ENCODE measurements at places on chromosomes 5 and 9.

- no peak for DNase-seq
Measured at GRCh38 chr9:113738496-113738892, 137.6 kb upstream of the ZNF618 start.

- DNase-seq = no peak
Measured at GRCh38 chr5:177368869-177369644, 11.3 kb downstream of the RGS14 start.

DNA sequence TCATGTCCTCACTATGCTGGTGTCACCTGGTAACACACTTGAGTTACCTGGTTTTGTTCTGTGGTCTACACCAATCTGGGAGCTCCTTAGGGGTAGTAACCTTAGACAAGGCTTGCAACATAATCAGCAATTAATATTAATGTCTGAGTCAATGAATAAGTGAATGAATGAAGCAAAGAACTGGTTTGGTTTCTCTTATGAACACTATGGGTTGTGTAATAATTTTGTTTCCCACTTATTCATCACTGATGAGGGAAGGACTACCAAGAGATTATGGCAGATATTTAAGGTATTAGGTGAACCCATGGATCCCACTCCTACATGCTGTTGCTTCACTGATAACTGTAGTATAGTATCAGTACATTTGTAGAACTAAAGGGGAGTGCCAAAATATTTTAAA, 116.0 kb downstream of the SLC12A2 start:
- DNase-seq = no peak

DNA sequence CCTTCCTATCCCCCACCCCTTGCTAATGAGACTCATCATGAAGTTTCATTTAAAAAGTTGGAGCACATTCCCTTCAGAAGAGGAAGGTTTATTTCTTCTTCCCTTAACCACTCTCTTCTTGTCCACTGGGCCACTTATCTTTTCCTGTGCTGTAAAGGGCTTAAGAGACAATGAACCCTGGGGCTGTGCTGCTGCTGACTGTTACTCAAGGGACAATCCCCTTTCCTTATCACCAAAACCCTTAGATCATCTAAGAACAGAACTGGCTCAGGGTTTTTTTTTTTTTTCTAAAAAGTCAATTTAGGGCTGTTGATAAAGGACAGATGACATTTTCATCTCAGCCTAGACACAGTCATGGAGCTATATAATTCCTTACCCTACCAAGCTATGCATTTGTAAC, 29.6 kb downstream of the CAPSL start:
- DNase-seq = no peak

DNA sequence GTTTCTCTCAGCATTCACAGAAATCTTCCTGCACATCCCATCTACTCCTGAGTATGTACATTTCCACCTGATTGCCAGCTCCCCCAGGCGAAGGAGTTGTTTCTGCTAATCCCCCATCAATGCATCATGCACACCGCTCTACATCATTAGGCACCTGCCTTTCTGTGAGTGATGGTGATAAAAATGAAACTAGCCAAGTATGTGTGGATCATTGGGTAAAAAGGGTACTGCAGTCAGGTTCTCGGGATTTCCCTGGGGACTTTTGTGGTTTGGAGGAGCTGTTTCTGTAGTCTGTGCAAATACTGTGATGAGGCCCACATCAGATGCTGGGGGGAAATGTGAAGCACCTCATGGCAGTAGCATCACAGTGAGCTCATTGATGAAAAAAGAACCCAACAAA, 30.4 kb downstream of the CAMK4 start:
- no peak for DNase-seq

GRCh38 chr5:74866596-74867162, 492 bp upstream of the FAM169A start:
- no peak for DNase-seq

- DNase-seq = no peak
Measured at GRCh38 chr5:64273276-64273675, 107.6 kb downstream of the RNF180 start.

- no peak for DNase-seq
Measured at GRCh38 chr9:76564297-76564696, 105.3 kb downstream of the GCNT1 start.

- no peak for DNase-seq
Measured at GRCh38 chr9:7033076-7034045, 275.6 kb downstream of the KDM4C start.

GRCh38 chr9:16475257-16475656, 395.2 kb downstream of the BNC2 start:
- DNase-seq = no peak

- DNase-seq = no peak
Measured at GRCh38 chr5:132074772-132075718, 1.5 kb downstream of the CSF2 start.

GRCh38 chr5:96638561-96638960, 23.6 kb upstream of the CAST start:
- no peak for DNase-seq

GRCh38 chr9:129236441-129237145, 58.5 kb upstream of the IER5L start:
- no peak for DNase-seq

DNA sequence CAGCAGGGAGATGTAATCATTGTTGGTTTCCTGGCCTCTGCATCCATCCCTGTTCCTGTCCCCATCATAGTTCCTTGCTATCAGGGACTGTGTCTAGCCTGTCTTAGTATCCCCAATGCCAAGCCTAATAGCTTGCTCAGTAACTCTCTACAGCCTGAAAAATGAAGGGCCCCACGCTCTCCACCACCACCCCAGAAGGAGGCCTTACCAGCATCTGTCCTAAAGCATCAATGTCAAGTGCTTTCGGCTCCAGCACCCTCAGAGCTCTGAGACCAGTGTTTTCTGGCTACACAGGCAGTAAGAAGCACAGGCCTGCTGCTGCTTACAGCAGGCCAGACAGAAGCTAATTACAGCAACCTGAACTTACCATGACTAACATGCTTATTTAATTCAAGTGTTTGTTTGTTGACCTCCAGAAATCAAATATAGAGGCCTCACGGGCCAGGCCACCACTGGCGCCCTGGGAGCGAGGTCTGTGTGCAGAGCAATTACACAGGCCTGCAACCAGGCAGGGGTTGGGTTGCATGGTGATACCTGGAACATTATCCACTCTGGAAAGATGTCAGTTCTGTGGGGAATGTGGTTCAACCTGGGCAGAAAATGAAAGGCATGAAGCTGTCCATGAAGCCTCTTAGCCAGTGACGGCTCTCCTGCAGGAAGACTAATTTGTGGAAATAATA, 124.3 kb downstream of the SLC1A3 start:
- DNase-seq = no peak

DNA sequence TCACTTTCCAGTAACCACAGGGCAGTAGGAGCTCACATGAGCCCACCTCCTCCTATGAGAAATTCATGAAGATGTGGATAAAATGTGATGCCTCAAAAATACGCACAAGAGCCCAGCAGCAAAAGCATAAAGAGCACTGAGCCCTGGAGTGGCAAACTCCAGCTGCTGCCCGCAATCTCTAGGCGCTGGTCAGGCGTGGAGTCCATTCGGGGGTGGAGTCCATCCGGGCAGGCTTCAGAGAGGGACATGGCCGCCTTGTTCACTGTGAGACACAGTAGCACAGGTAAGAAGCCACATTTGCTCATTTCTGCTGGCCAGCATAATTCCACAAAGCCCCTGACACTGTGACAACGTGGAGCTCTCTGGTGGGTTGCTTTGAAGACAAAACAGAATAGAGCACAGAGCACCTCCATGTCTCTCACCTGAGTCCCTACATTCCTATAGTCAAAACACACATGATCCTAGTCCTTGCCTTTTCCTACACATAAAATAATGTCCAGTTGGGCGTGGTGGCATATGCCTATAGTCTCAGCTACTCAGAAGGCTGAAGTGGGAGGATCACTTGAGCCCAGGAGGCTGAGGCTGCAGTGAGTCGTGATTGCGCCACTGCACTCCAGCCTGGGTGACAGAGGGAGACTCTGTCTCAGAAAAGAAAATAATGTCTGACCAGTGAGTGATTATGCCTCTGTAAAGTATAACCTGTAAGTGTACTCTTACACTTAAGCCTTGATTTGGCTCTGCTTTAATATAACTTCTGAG, 365.2 kb downstream of the GADD45G start:
- no peak for DNase-seq

DNA sequence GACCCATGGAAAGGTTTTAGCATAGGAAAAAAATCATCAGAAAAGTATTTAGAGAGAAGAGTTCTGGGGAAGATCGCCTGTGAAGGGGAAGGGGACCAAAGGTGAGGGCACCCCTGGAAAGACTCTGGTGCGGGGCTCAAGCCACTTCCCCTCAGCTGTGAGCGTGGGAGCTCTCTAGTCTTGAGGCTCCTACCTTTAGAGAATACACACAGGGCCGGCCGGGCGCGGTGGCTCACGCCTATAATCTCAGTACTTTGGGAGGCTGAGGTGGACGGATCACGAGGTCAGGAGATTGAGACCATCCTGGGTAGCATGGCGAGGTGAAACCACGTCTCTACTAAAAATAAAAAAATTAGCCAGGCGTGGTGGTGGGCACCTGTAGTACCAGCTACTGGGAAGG, 6.9 kb downstream of the TRIM41 start:
- no peak for DNase-seq

- DNase-seq = peak; percentile 63
Measured at GRCh38 chr5:15794052-15794985, 294.3 kb downstream of the FBXL7 start.

DNA sequence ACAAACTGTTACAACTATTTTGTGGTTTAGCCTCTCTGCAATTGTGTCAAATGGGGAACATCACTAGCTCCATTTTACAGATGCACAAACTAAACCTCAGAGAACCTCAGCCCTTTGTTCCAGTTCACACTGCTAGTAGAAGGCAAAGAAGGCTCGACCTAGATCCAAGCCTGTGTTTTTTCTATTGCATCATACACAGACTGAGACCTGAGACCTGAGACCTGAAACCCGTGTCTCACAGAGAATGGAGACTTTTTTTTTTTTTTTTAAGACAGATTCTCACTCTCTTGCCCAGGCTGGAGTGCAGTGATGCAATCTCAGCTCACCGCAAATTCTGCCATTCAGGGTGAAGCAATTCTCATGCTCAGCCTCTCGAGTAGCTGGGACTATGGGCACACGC, 120.8 kb downstream of the GALNT10 start:
- DNase-seq = no peak

GRCh38 chr5:180831139-180832093, 28.8 kb upstream of the MGAT1 start:
- DNase-seq = peak; percentile 38

DNA sequence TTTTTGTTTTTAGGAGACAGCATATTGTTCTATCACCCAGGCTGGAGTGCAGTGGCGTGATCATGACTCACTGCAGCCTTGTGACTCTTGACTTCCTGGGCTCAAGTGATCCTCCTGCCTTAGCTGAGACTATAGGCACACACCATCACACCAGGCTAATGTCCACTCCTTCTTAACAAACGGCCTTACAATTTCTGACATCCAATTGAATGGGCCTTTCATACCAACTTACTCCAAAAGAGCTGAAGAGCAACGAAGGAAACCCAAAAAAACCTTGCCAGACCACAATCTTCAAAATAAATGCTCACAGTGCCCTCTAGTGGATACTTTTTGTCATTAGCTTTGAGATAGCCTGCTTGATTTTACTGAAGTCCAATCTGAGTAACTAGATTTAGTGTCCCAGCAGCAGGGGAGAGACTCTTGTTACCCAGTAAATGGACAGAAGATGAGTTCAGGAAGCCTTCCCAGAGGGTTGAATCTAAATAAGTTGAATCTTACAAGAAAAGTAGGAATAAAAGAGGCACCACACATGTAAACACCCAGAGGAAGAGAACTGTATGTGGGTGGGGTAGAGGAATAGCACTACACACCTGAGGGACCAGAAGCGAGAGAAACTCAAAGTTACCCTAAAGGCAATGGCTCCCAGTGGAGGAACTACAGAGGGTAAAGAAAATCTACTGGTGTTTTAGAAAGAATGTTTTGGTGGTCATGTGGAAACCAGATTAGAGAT, 9.3 kb downstream of the ZNF622 start:
- peak; percentile 76 for DNase-seq

- no peak for DNase-seq
Measured at GRCh38 chr5:145484158-145484557, 351.0 kb downstream of the PRELID2 start.

GRCh38 chr9:19781240-19781639, 7.6 kb downstream of the SLC24A2 start:
- DNase-seq = no peak

GRCh38 chr5:72281430-72281763, 38.6 kb downstream of the MRPS27 start:
- DNase-seq = no peak

GRCh38 chr9:112288029-112288428, 45.4 kb downstream of the PTBP3 start:
- no peak for DNase-seq

GRCh38 chr9:126885131-126885641, 24.7 kb downstream of the ZBTB34 start:
- no peak for DNase-seq

GRCh38 chr5:140883373-140883772, 1.4 kb downstream of the PCDHA13 start:
- DNase-seq = no peak

DNA sequence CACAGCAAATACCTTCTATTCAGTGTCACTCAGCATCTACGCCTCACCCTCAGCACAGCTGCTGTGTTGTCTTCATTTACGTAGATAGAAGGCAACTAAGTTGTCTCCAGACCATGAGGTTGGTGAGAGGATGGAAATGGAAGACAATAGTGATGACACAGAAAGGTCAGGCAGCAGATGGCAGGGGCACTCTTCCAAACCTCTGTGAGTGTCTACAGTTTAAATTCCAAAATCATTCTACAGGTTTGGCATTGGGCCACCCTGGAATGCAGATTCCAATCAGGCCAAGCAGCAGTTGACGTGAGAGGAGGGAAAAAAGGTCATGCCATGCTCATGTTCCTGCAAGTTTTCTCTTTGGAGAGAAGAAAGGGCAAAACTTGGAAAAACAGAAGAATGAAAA, 68.7 kb upstream of the ADAMTSL1 start:
- peak; percentile 9 for DNase-seq

- no peak for DNase-seq
Measured at GRCh38 chr9:6566409-6567139, 79.0 kb downstream of the GLDC start.

- DNase-seq = peak; percentile 49
Measured at GRCh38 chr5:170614720-170615119, 110.9 kb downstream of the KCNIP1 start.

- DNase-seq = no peak
Measured at GRCh38 chr9:117454711-117455110, 39.9 kb upstream of the ASTN2 start.

DNA sequence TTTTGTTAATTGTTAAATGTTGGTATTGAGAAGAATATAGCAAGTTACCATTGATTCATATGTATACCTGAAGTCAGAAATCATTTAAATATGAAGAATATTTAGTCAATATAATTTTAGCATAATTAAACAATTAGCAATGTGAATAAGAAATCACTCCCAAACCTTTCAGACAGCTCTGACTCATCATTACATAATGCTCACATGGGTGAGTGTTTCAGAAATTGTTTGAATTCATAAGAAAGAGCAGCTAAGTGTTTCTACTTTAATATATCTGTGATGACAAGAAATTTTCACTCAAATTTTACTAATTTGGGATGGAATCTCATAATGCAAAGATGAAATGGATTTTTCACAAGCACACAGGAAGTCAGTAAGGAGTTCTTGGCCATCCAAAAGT, 42.0 kb upstream of the CDC42SE2 start:
- DNase-seq = no peak

GRCh38 chr5:159049844-159050315, 49.8 kb downstream of the EBF1 start:
- peak; percentile 36 for DNase-seq

Measured in NCI-H1694 treated with DMSO at 0.1 percent for 48 hours (cell line).